Stimulated activated CD4-positive, alpha-beta T cell treated with anti-CD3 and anti-CD28 coated beads, Interleukin-12 subunit alpha, Interleukin-12 subunit beta, amount 100 ng/mL, for 4 hours (primary cell): ENCODE measurements at places on chromosomes 4 and X.

GRCh38 chr4:187125062-187125461, 401.4 kb upstream of the FAT1 start:
- no peak for DNase-seq

DNA sequence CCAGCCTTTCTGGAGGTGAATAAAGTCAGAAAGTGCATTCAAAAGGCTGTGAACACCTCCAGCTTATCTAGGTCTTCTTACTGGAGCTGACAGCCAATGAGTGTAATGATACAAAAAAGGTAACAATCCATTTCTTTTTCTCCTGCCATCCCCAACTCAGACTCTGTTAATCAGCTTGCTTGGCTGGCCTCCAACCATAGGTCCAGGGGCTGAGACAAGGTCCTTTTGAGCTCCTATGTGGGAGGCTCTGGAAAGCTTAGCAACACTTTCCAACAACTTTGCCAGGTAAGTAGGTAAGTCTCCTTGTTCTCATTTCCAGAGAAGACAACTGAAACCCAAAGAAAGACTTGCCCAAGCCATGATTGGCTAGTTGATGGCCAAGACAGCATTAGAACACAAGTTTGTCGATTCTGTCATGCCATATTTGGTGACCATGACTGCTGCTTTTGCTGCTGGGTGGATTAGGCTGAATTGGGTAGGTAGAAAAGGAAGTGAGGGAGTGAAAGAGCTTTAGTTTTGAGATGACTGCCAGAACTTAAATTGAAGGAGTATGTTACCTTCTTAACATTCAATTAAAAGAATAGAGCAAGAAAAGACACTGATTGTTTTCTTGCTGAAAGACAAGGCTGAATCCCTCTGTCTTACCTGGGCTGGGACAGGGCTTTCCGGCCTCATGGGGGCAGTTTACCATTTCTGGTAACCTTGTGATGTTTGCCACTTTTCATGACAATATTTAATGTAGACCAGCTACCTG, 22.8 kb downstream of the VSIG4 start:
- no peak for DNase-seq

DNA sequence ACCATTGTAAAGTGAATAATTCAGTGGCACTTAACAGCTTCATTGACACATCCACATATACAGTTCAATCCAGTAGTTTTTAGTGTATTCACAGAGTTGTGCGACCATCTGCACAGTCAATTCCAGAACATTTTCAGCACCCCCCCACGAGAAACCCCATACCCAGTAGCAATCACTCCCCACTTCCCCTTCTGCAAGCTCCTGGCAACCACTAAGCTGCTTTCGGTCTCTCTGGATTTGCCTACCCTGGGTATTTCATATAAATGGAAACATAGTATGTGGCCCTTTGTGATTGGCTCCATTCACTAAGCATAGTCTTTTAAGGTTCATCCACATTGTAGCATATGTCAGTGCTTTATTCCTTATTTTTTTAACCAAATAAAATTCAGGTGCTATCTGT, 10.0 kb downstream of the MSL3 start:
- no peak for DNase-seq

- DNase-seq = no peak
Measured at GRCh38 chrX:43224496-43224895, 431.6 kb upstream of the MAOA start.

GRCh38 chr4:139908636-139909437, 243.2 kb downstream of the MGST2 start:
- no peak for DNase-seq

GRCh38 chrX:130604882-130605281, 203.1 kb downstream of the RBMX2 start:
- DNase-seq = no peak

DNA sequence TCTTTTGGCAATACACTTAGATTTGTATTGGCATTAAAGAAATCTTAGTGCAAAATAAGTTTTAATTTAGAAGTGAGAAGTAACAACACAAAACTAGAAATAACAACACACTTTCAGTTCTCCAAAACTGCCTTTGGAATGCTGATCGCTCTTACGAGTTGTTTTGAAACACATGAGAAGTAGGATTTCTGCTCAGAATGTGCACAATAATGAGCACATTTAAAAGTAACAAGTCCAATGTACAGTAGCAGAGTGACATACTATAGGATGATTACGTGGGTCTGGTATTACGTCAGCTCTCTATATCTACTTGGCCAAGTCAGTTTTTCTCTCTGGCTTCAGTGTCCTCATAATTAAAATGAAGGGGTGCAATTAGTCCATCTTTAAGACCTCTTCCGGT, 164.8 kb downstream of the CHM start:
- no peak for DNase-seq

GRCh38 chrX:10158279-10159144, 1.7 kb downstream of the CLCN4 start:
- DNase-seq = no peak

DNA sequence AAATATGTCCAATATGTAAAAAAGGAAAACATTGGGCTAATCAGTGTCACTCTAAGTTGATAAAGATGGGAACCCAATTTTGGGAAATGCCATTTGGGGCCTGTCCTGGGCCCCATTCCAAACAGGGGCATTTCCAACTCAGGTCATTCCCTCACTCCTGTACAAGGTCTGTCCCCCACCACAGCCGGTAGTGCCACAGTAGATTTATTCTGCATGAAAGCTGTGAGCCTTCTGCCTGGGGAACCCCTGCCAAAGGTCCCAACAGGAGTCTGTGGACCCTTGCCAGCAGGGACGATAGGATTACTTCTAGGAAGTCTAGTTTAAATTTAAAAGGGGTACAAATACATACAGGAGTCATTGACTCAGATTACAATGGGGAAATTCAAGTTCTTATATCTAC, 317.6 kb upstream of the GNPDA2 start:
- no peak for DNase-seq

DNA sequence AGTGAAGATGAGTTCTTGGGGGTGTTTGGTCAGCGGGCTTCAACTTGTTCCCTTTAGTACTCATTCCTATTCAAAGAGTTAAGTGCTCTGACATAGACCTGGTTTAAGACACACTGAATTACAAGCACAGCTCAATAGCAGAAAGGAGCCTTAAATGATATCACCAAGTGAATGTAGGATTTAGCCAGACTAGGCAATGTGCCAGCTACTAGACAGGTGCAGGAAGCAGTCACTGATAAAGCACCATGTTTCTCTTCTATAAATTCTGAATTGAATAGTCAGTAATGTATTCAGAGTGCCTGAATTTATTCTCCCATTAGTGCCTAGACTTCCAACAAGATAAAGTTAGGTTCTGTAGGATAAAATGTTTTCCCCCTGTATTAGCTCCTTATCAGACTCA, 63.6 kb downstream of the ASB9 start:
- no peak for DNase-seq

DNA sequence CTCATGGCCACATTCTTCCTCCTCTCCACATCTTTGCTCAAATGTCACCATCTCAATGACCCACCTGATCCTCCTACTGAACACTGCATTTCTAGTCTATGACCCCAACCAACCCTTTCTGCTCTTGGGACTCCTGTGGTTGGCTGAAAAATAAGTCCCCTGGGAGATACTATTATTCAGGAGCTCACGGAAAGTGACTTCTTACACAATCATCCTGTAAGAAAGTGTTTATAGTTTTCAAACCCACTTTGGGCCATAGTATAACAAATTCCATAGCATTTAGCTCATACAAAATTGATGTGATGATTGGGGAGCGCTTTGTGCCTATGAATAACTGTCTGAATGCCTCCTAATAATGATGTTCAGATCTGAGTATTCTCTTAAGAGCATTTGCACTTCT, 161.4 kb upstream of the HS3ST1 start:
- DNase-seq = no peak

- no peak for DNase-seq
Measured at GRCh38 chr4:148850257-148850995, 408.2 kb upstream of the NR3C2 start.

GRCh38 chr4:154126276-154126675, 337.4 kb upstream of the SFRP2 start:
- no peak for DNase-seq

DNA sequence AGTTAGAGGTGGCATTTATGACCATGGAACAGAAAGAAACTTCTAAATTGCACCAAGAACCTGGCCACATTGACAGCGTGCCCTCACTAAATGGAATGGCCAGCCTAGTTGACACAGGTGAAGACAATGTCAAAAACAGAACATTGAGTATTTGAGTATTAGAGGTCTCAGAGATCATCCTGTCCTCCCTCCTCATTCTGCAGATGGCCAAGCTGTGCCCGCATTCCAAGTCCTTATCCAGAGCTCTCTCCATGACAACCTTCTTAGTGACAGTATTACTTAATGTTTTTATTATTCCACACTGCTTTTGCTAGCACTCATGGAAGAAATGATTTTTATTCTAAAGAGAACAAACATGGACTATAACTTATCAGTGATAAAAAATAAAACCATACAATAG, 9.9 kb upstream of the CCDC110 start:
- DNase-seq = no peak

GRCh38 chr4:8579526-8580320, 469 bp upstream of the GPR78 start:
- no peak for DNase-seq

DNA sequence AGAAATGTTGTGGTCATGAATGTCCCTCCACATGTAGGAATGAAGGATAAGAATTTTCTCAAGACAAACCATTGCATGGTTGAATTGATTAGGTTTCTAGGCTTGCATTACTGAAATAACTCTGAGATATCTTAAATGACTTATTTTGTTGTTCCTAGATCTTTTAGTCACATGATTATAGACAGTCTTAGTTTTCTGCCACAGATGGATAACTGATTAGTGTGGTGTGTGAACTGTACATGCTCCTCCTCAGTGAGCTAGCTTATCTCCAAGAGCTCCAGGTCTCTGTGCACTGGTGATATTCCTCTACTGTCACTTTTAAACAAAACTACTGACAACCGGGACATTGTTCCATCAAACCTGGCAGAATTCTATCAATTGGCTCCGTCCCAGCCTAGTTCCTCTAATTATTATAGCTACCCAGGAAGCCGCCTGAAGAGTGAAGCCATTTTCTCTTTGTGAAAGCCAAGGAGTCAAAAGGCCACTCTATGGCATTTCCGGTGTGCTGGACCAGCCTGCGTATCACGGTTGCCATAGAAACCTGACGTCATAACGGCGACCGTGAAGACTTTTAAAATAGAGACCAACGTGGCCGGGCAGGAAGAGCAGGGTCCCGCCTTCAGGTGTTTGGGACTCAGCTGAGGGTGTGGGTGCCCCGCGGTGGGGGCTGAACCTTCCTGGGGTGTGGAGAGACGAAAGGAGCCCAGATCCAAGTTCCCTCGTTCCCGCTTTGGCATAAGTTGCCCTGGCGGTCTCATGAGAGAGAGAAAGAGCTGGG, 28.1 kb downstream of the BEX3 start:
- peak; percentile 11 for DNase-seq

- no peak for DNase-seq
Measured at GRCh38 chr4:84159762-84160161, 339.3 kb downstream of the NKX6-1 start.

GRCh38 chrX:49176421-49177326, 5.0 kb downstream of the PLP2 start:
- DNase-seq = no peak

DNA sequence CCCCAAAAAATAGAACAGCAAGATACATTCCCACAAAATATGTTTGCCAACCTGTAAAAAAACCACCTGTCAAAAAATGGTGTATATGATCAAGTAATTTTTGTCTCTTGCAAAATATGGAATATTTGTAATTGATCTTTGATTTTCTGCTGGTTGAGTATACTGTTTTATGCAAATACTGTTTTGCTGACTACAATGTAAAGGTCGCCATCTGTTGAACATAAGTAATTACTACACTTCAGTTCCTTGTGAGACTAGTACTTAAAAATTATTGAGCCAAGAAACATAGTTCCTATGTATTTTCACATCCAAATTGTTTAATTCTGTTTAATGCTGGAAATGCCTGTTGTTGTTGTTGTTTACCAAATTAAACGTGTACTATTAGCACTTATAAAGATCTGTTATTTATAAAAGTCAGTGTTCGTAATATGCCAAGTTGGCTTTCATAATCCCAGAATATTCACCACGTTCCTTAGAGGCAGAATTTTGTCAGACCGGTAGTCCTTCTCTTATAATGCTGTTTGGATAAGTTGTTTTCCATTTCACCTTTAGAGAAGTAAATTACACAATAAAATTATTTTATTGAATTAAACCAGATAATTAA, 144.2 kb downstream of the PDLIM5 start:
- DNase-seq = no peak

- DNase-seq = no peak
Measured at GRCh38 chr4:153485860-153486259, 19.7 kb downstream of the TMEM131L start.

DNA sequence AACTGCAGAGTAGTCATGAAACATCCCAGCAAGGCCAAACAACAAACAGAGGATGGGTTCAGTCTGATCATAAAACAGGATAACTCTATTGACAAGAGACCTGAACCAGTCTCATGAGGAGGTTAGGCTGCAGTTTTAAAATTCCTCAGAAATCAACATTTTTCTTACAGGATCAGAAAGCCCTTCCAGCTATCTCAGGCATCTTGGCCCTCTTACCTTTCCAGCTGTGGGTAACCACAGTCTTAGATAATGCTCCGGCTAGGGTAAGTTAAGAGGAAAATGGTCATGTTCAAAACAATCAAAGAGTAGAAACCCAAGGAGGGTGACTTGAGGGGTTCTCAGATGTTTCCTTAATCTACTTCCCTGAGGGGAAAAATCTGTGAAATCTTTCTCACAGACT, 5.1 kb downstream of the CTSO start:
- DNase-seq = no peak

DNA sequence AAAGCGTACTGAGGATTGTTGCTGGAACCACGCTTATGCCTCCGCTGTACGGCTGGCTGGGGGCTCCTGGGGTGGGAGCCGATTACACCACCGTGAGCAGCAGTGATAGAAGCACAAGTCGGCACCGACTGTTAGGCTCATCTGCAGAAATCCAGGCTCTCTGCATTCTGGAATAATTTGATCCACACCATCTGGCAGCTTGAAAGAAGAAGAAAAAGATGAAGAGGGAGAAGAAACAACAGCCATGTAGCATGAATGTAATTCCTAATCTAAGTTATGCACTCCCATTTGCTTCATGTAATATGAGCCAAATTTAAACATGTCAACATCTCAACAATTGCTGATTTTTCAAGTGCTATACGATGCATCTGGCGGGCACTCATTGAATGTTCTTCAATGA, 84.6 kb upstream of the DHX15 start:
- DNase-seq = no peak
